ENCODE measurements at places on chromosomes 5 and 9.

- DNase-seq: no peak
Measured at GRCh38 chr5:127942246-127943060, 141.1 kb upstream of the SLC12A2 start.

DNA sequence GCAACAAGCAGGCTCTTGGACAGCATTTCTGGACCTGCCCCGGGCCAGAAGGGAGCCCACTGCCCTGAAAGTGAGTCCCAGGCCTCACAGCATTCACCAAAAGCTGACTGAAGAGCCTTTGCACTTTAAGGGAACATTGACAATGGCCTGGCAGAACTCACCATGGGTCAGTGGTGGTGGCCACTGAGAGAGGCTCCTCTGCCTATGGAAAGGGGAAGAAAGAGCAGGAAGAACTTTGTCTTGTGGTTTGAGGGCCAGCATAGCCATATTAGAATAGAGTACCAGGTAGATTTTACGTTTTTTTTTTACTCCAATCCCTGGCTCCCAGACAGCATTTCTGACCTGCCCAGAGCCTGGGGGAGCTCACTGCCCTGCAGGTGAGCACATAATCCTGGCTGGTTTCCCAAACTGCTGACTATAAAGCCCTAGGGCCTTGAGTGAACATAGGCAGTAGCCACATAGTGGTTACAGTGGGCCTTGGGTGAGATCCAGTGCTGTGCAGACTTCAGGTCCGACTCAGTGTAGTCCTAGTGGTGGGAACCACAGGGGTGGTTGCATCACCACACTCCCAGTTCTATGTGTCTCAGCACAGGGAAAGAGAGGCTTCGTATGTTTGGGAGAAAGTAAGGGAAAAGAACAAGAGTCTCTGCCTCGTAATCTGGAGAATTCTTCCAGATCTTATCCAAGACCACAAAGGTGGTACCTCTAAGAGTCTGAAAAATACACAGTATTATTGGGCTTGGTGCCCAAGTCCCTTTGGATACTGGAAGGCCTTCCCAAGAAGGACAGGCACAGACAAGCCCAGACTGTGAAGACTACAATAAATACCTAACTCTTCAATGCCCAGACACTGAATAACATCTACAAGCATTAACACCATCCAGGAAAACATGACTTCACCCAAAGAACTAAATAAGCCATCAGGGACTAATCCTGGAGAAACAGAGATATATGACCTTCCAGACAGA lies 89.5 kb downstream of the TSSK1B start:
- DNase-seq: no peak

GRCh38 chr5:7464182-7464581 lies 68.2 kb downstream of the ADCY2 start:
- DNase-seq: no peak

- DNase-seq: no peak
Measured at GRCh38 chr5:32522429-32523143, 62.8 kb upstream of the SUB1 start.

DNA sequence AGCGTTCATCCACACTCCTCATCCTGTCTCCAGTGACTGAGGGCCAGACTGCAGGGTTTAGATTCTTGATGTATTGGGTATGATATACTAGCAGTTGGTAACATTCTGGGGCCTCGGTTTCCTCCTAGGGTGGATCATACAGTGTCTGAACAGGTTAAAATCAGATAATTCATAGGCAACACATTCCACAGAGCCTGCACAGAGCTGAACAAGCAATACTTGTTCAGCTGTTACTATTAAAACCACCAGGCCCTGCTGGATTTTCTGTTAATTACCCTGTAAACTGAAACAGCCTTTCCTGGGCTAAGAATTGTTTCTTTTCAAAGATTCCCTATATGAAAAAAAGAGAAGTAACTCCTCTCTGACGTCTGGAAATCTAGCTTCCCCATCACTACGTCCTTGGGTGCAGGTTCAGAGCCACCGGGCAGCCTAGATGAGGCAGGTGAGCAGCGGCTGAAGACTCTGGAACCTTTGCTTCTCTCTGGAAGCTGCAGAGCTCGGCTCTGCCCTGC lies 1313.5 kb upstream of the WWC1 start:
- DNase-seq: no peak

- no peak for DNase-seq
Measured at GRCh38 chr9:30244877-30245276, 2139.6 kb upstream of the ACO1 start.

DNA sequence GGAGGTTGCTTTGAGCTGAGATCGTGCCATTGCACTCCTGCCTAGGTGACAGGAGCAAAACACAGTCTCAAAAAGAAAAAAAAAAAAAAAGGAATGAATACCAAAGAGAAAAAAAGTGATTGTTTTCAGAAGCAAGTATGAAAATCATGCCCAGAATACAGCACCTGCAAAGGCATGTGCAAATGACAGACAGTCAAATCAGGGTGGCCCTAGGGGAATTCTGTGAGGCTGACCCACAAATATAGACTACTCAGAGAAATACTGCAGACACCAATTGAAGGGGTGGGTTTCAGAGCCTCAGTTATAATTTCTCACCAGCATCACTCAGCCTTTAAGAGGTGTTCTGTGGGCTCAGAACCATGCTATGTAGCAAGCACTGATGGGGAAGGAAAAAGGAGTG lies 28.6 kb downstream of the DCAF12 start:
- DNase-seq: no peak

- no peak for DNase-seq
Measured at GRCh38 chr5:72555871-72556270, 48.7 kb upstream of the ZNF366 start.

- no peak for DNase-seq
Measured at GRCh38 chr5:134949316-134949715, 18.4 kb upstream of the CATSPER3 start.

- no peak for DNase-seq
Measured at GRCh38 chr5:133564921-133565565, 47.3 kb downstream of the FSTL4 start.

DNA sequence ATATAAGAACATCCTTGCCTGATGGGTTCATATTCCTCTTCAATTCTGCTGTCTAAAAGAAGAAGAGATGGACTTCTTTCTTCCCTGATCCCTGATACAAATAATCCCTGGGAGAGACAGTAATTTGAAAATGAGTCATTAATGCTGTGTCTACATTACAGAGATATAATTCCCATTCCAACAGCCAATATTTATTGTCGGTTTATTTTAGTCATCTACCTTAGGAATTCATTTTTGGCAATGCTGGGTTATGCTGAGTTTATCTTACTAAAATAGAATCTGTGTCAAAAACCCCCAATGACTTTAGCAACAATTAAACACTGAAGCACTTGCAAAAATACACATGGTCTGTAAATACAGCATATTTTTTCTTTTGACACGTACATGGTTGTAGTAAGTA lies 23.9 kb downstream of the ZNF474 start:
- DNase-seq: no peak

All from NCI-H1048 (cell line).